ENCODE measurements at places on chromosomes 16 and 17. TPM values are rescaled to one million over a fixed set of nuclear protein-coding genes. Genes with fewer than 3 reads are reported as not detected.
A peak's percentile ranks its signal among the peaks of the same experiment; 100 is the strongest.

The CD300LB gene
- 0.25 TPM for polyA plus RNA-seq

The SMIM5 gene
- 94.6 TPM for polyA plus RNA-seq

The RNF43 gene
- polyA plus RNA-seq, result 25.8 TPM

The TBX21 gene
- 0.07 TPM for polyA plus RNA-seq

DNA sequence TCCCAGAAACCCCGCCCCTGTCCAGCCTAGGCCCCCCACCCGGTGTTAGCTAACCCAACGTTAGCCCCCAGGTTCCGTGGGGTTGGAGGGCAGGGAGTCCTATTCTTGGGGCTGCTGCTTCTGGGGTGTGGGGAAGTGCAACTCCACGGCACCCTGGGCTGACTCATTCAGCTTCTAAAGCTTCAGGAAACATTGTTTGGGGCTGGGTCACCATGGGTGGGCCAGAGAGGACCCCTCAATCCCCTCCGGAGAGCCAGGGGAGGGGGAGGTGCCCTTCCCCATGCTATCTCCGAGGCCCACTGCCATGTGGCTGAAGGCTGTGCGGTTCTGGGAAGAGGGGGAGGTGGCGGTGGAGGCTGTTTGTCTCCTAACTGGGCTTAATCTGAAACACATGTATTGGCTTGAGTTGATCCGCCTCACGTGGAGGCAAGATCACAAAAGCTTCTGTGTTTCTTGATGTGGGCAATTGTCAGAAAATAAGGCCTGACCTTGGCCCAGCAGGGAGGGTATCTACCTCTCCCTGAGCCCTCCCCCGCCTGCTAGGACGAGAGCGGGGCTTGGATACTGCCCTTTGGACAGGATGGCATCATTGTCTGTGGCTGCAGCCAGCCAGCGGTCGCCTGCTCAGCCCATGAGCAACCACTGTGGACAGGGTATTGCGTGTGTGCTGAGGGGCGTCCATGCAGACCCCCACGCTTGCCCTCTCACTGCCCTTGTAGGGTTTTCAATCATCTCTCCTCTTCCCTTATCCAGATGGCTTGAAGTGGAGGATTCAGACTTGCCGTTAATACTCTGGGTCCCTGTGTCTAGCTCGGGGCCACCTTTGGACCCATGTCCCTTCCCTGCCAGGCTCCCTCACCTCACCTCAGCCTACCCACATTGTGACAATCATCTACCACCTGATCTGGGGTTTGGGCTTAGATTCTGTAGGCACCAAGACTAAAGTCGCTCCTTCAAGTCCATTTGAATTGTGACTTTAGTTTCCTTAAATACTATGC lies 1.3 kb downstream of the SERPINF1 start:
- DNase-seq, result peak; percentile 78

The IGF2BP1 gene
- 0.45 TPM for polyA plus RNA-seq

The RPA1 gene
- polyA plus RNA-seq, result 32.5 TPM

- peak; percentile 7 for DNase-seq
Observed at GRCh38 chr17:62653002-62653825, 25.7 kb downstream of the MRC2 start.

GRCh38 chr17:14875557-14876412 lies 389.3 kb downstream of the PMP22 start:
- DNase-seq, result no peak

DNA sequence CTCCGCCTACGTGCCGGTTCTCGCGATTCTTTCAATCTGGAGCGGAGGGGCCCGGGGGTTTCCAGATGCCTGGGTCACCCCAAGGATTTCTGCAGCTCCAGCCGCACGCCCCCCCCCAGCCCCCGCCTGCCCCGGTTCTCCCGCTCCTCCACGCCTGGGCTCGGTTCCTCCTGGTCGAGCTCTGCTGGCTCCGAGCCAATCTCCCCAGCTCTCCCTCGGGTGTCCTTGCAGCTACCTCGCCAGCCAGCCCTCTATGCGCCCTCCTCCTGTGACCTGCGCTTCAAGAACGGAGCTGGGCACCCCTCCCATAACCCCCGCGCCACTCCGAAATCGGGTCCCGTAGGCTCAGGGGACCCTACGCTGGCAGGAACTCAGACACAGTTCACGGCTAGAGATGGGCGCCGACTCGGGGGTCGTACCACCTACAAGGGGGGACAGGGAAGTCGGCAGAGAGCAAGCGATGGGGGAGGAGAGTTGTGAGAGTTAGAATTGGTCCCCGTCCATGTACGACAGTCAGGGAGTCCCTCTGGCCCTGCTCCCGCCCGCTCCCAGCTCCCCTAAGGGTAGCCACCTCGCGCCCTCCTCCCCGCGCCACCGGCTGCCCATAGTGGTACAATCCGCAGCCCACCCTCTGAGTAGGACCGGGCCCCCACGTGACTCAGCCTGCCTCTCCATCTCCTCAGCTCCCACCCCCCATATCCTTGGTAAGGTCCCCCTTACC lies 961 bp downstream of the FGF11 start:
- DNase-seq, result peak; percentile 38

GRCh38 chr16:50066482-50067289 lies 916 bp downstream of the HEATR3 start:
- DNase-seq, result no peak

GRCh38 chr17:66221343-66221742 lies 7.9 kb downstream of the APOH start:
- DNase-seq, result no peak

The SMYD4 gene
- polyA plus RNA-seq, result 5.1 TPM

The IL17C gene
- not detected for polyA plus RNA-seq

The KCNG4 gene
- polyA plus RNA-seq, result not detected

GRCh38 chr17:48497103-48497502 lies 33.7 kb downstream of the HOXB1 start:
- DNase-seq, result no peak

The PPP1R1B gene
- polyA plus RNA-seq, result 44.9 TPM

- peak; percentile 60 for DNase-seq
Observed at GRCh38 chr17:75059369-75060345, 12.6 kb downstream of the KCTD2 start.

GRCh38 chr16:938136-938535 lies 32.6 kb downstream of the LMF1 start:
- no peak for DNase-seq

DNA sequence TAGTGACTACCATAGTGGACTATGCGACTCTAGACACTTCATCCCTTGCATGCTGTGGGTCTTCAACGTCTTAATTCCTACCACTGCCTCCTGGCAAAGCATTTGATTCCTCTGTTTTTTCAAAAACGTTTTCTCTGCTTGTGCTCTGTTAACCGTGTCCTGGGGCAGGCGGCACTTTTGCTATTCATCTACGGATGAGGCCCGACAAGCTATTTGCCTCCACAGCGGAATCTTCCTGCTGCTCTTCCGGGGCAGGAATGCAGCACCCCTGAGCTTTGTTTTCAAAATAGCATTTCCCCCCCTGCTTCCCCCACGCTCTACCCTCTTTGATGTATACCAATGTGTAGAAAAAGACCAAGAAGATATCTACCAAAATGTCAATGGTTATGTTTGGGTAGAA lies 39.8 kb upstream of the METTL16 start:
- no peak for DNase-seq

DNA sequence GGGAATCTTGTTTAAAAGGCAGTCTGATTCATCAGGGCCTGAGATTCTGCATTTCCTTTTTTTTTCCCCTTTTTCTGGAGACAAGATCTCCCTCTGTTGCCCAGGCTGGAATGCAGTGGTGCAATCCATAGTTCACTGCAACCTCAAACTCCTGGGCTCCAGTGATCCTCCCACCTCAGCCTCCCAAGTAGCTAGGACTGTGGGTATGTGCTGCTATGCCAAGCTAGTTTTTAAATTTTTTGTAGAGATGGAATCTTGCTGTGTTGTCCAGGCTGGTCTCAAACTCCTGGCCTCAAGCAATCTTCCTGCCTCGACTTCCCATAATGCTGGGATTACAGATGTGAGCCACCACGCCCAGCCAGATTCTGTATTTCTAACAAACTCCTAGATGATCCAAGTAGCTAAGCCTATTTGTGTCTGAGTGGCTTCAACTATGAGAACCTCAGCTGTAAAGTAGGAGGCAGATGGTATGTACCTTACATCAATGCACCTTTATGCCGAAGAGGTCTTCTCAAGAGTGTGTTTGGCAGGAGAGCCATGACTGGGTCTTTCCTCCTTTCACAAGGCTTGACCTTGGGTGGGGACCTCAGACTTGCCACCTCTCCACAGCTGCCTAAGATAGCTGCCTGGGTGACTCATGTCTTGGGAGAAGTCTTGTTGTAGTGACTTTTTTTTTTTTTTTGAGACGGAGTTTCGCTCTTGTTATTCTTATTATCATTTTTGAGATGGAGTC lies 10.9 kb downstream of the LDAF1 start:
- DNase-seq, result no peak

The ABCC3 gene
- polyA plus RNA-seq, result 99.3 TPM

GRCh38 chr16:62019851-62020250 lies 16.4 kb downstream of the CDH8 start:
- DNase-seq, result no peak

GRCh38 chr16:22065252-22065651 lies 27.1 kb upstream of the VWA3A start:
- DNase-seq, result no peak

The HSD3B7 gene
- polyA plus RNA-seq, result 48.9 TPM

- DNase-seq, result peak; percentile 82
Observed at GRCh38 chr17:43846221-43846712, 709 bp upstream of the CD300LG start.

- DNase-seq, result no peak
Observed at GRCh38 chr17:50947782-50948543, 81.8 kb upstream of the TOB1 start.

DNA sequence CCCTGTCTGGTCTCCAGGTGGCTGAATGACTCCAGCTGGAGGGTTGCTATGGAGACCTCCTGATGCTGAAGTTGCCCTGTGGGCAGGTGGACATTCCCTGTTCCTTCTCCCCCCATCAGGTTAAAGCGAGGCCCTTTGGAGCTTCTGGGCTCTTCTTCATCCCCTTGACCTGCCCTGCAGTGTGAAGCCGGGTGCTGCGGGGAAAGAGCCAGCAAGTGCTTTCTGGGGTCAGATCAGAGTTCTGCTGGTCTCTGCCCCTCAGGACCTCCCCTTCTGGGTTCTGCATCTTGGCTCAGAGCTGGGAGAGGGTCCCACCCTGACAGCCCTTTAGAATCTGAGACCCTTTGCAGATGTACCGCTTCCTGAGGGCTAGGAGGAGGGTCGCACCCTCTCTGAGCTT lies 25.1 kb downstream of the NKD1 start:
- no peak for DNase-seq

The CA5A gene
- polyA plus RNA-seq, result not detected
